HEK293T (cell line): ENCODE measurements at places on chromosomes 1 and 21.

DNA sequence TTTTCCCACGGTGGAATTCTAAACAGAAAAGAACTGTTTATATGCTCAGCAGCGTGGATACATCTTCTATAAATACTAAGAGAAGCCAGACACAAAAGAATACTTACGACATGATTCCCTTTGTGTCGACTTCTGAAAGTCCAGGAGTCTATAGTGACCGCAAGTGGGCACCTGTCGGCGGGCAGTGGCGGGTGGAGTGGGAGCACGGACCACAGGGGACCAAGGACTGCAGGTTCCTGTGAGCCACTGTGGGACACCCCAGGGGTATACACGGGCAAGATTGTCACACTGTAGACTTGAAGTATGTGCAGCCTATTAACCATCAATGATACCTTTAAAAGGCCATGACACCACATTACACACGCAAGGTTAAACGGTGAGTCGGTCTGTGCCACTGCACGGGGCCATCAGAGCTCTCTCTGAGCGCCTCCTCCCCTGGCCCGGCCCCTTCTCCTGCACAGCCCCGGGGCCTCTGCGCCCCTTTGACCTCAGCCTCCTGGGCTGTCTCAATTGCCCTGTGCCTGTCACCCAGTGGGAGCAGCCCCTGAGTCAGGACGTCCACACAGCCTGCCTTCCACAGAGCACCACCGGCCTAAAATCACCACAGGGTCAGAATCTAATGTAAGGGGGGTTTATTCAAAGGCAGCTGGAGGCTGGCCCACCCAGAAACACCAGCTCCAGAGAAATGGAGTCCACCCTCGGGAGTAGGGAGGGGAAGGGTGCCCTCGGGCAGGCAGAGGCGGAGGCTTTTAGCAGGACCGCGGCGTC, 90.0 kb upstream of the COL6A1 start:
- no peak for DNase-seq

DNA sequence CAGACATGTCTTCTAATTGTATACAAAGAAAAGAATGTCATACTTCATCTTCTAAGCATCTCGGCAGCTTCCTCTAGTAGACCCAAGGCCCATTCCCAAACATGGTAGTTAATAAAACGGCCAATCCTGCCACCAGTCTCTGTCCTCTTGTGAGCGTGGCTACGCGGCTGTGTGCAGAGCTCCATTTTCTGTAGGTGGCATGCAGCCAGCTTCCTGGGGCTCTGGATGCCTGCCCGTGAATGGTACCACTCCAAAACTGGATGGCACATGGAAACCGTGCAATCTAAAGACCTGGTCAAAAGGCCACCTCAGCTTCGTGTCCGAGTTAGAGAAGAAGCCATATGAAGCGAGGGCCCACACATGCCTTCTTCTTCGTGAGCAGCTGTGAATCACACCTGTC, 110.7 kb downstream of the SIPA1L2 start:
- no peak for DNase-seq

GRCh38 chr1:203625628-203626019, 1.0 kb upstream of the ATP2B4 start:
- DNase-seq: peak; percentile 31

DNA sequence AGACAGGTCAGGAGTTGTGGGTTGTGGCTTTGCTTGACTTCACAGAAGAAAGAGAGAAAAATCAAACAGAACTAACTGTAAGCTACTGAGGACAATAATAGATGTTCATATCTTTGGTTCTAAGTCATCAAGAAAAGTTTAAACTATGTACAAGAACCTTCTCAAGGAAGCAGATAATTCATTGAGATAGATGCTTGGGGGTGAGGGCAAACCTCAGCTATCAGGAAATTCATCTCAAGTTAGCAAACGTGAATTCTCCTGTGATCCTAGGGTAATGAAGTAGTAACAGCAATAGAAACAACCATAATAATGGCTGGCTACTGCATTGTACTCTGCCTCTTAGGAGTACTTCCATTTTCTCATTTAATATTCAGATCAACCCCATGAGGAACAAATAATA, 506.2 kb downstream of the PLPP3 start:
- DNase-seq: no peak

- DNase-seq: no peak
Observed at GRCh38 chr1:165632491-165632890, 1.5 kb downstream of the MGST3 start.

GRCh38 chr1:38018864-38019343, 6.4 kb downstream of the UTP11 start:
- DNase-seq: no peak
